ENCODE measurements at places on chromosomes 4 and X.

GRCh38 chr4:146638786-146639505 lies at the start of gene POU4F2:
Gene POU4F2 (plus strand): TSS chr4:146638893. CDS start chr4:146639141, 248 bp downstream.
- DNase-seq = no peak

DNA sequence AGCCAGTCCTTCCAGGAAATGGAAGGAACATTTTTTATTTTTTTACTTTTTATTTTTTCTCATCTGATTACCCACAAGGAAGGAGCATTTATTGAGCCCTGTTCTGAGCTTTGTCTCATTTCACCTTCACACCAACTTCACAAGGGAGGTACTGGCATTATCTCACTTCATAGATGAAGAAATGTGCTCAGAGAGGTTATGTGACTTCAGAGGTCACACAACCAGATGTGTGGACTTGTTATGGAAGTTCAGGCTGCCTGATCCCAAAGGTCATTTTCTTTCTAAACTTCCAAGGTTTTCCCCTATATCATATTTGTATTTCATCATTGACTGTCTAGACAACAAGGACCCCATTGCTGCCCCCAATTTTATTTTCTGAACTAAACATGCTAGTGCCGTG lies 160.3 kb downstream of the DCLK2 start:
- no peak for DNase-seq

GRCh38 chrX:103549916-103550315 lies 30.6 kb upstream of the RAB40A start:
- no peak for DNase-seq

DNA sequence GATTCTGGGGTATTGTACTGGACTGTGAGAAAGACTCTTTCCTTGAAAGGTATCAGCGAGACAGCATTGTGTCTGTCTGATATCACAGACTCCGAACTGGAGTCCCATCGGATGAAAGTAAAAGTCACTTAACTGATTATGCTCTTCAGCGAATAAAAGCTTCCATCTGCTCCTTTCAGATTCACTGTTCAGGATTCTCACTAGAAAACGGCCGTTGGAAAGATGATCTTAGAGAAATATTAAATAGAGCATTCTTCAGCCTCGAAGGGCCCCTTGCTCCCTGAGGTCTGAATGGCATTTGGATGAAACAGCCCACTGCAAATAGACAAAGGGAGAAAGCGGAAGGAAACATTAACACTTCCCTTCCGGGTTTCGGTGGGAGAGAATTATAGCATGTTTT lies 416.2 kb upstream of the PRKX start:
- no peak for DNase-seq

DNA sequence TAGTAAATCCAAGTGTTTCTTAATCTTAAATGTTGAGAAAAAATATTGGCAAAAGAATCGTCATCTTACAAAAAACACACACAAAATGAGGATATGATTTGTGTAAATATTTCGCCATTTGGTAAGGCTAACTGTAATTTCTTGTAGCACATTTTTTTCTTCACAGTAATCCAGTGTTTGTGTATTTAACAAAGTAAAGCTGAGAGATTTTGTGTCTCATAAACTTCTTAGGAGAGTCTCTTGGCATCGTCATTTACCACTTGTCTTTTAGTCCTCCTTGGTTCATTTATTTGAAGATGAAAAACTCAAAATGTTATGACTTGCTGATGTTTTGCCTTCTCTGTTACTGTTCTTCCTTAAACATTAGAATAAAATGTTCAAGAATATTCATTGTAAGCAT lies 326.7 kb upstream of the PITX2 start:
- no peak for DNase-seq

DNA sequence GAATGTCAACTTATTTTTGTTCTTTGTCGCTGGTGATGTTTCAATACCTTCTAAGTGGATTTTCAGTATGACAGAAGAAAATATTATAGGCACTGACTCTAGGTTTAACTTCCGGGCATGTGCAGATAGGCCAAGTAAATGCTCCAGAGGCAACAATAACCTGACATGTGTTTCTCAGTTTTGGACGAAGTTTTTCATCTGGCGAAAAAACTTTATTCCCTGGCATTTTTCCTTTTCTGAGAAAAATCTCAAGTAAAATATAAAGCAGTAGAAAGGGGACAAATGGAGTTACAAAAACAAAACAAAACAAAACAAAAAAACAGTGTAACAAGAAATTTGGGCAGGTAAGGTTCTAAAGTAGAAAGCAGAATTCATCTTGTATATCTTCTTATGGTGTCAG lies 173.5 kb downstream of the ANTXR2 start:
- no peak for DNase-seq

- no peak for DNase-seq
Observed at GRCh38 chr4:47598896-47599295, 113.8 kb downstream of the ATP10D start.

GRCh38 chr4:79907001-79907400 lies 166.0 kb downstream of the ANTXR2 start:
- DNase-seq = no peak

DNA sequence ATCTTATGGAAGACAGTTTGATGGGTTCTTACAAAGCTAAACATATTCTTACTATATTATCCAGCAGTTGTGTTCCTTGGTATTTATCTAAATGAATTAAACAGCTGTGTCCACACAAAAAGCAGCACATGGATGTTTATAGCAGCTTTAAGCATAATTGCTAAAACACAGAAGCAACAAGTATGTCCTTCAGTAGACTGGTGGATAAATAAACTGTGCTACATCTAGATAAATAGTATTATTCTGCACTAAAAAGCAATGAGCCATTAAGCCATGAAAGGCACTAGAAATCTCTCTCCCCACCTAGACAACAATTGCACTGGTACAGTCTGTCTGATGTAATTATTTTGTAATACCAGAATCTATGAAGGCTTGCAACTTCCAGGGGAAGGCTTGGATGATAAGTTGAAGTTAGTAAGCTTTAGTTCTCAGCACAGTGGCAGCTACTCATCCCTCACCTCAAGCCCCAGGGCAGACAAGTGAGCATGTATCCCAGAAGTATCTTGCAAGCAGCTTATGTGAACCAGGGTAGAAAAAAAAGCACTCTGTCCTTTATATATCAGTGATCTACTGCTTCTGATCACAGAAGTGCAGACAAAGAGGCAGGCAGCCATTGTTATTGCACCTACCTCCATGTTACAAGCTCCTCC lies 36.9 kb downstream of the WDR17 start:
- DNase-seq = no peak

GRCh38 chr4:110860901-110861300 lies 238.0 kb upstream of the PITX2 start:
- no peak for DNase-seq

- DNase-seq = no peak
Observed at GRCh38 chr4:47598320-47598719, 113.2 kb downstream of the ATP10D start.

- DNase-seq = no peak
Observed at GRCh38 chr4:4533461-4534169, 8.2 kb downstream of the STX18 start.

DNA sequence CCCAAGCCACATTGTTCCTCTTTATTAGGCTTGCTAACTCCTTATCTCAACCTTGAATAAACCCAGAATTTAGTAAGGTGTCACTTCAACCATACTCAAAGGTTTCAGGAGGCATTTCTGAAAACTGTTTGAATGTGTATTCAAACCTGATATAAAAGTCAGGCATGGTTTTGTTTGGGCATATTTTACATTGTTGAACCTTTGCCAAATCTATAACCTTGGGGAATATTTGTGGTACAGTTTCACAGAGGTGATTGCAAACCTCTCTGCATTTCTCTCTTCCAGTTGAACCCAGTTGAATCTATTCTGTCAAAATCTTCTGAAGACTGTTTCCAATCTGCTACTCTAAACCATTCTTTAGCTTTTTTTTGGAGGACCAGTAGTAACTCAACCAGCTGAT lies 409.0 kb downstream of the TECRL start:
- no peak for DNase-seq

DNA sequence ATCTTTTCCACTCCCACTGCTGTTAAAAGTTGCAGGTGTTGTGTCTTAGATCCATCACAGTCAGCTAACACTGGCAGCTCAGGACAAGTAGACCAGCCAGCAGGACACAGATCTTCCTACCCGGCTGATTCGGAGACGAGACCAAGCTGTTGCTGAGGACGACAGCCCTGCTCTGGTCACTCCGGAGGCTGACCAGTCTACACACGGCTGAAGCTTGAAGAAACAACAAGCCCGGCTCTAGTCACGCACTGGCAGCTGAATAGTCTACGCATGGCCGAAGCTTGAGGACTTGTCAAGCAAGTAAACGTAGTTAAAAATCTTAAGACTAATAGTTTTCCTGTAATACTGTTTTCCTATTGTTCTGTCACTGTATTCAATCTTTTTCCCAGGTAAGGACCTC lies 1.8 kb downstream of the ACOX3 start:
- no peak for DNase-seq

- no peak for DNase-seq
Observed at GRCh38 chr4:129232589-129233337, 136.8 kb downstream of the C4orf33 start.

DNA sequence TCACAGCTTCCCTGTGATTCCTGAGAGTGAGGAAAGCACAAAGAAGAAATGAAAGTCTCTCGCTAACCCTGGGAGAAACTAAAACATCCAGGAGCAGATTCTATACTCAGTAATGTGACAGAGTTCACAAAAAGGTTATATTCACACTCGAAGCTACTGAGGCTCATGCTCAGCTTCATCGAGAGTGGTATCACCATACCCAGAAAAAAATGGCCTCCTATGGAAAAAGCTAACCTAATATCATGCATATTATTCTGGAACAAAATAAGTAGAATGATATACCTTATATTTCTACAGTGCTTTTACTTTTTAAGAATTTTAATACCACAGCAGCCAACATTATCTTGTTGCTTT lies 13.5 kb upstream of the CDKN2AIP start:
- DNase-seq = no peak

DNA sequence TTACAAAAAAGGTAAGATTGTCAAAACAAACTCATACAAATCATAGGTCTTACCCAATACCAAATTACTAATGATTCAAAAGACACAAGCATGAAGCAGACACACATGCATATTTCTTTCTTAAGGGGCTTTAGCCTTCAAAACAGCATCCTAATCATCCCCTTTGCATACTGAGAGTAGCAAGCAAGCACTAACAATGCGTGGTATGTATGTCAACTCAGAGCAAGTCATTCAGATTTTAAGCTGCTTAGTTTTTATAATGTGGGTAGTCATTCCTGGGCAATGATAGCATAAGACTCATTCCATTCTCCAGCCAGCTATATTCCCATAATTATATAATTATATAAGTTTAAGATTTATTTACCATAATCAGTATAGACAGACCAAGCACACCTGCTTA lies 219.6 kb downstream of the DKK2 start:
- no peak for DNase-seq

GRCh38 chrX:132435222-132435621 lies 53.6 kb downstream of the MBNL3 start:
- no peak for DNase-seq

GRCh38 chrX:149984411-149984810 lies 46.1 kb upstream of the EOLA2 start:
- no peak for DNase-seq

- no peak for DNase-seq
Observed at GRCh38 chr4:184826691-184827270, 1.0 kb upstream of the ACSL1 start.

DNA sequence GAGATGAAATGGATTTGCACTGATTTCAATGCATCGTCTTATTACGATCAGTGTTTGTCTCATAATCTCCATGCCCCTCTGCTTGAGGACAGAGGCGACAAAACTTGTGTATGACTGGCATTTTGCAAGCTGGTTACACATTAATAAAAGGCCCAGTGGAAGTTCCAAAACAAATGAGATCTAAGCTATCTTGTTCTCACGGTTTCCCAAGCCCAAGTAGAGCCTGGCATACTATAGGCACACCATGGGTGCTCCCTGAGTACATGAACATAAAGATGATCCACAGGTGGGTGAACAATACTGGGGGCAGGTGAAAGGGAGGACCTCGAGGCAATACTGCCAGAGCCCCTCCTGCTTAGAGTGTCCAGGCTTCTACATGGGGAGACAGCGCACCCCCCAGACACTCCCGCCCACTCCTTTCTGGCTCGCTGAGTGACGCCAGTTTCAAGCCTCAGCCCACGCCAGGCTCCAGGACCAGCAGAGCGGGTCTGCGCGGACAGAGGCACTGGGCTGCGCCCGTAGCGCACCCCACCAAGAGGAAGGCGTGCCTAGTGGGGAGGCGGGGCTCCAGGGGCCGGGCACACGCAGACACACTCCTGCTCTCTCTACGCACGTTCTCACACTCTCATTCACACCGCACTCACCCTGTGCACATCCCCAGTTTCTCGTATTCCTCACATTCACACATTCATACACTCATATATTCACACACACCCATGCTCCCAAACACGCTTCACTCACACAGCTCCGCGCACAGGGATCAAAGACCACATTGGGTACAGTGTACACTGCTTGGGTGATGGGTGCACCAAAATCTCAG lies 8.9 kb upstream of the GSX2 start:
- peak; percentile 55 for DNase-seq

DNA sequence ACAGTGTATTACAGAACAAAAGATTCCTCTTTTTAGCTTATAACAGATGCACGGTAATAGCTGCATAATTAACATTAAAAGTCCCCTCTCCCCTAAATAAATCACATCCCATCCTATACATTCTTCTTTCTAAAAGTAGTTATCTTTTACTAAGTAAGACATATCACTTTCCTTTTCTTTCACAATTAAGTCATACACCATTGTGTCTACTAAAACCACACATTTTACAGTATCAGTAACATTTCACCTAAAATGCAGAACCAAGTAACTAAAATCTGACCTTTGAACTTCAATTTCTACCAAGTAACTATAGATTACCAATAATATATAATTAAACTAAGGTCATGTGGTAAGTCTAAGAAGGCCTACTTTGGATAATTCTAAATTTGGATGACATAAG lies 14.2 kb downstream of the DHX15 start:
- no peak for DNase-seq

DNA sequence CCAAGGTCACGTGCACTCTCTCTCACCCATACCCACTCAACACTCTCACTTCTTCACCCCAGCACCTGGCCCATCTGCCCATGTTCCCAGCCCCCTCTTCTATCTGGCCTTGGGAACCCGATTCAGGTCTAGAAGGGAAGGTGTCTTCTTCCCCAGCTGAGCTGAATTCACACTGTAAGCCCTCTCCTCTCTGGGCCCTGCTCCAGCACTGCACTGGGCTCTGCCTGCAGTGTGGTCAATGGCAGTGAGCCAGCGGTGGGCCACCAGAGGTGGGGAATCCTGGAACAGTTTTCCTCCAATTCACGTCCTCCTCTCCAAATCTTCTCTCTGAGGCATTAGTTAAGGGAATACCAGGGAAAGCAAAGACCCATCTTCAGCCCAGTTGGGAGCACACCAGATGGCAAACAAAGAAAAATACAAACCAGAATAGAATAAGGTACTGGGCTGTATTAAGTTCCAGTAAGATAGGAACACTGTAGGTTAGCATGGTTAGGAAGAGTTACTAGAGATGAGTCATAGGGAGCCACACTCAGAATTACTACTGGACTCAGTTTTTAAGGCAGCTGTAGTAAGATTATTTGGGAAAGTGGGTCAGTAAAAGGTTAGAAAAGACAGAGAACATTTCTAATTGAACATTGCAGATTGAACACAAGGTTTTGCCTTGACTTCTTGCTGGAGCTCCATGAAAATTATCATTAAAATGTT lies 5.0 kb downstream of the AWAT2 start:
- no peak for DNase-seq
